Mesothelial cell of epicardium (in vitro differentiated cells): ENCODE measurements at places on chromosomes 6 and 20.

DNA sequence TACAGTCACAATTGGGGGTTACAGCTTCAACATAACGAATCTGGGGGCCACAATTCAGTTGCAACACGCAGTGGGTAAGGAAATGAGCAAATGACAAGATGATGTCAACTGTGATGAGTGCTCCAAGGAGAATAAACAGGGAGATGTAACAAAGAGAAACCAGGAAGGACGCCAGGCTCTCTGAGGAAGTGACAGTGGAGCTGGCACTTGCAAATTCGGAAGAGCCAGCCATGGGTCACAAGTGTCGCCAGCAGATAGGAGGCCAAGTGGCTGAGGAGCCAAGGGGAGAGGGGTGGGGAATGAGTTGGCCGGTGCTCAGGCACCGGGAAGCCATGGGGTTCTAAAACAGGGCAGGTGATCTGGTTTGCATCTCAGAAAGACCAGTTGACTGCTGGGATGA is 136.4 kb downstream of the EYA2 start:
- DNase-seq = no peak

- DNase-seq = no peak
Measured at GRCh38 chr6:159304641-159305040, 135.4 kb downstream of the FNDC1 start.

GRCh38 chr6:75393806-75394205 is 99.8 kb downstream of the FILIP1 start:
- DNase-seq = no peak

- DNase-seq = no peak
Measured at GRCh38 chr6:168196385-168196860, 117.4 kb upstream of the FRMD1 start.

GRCh38 chr6:166573511-166574216 is 12.8 kb downstream of the RAMACL start:
- no peak for DNase-seq

DNA sequence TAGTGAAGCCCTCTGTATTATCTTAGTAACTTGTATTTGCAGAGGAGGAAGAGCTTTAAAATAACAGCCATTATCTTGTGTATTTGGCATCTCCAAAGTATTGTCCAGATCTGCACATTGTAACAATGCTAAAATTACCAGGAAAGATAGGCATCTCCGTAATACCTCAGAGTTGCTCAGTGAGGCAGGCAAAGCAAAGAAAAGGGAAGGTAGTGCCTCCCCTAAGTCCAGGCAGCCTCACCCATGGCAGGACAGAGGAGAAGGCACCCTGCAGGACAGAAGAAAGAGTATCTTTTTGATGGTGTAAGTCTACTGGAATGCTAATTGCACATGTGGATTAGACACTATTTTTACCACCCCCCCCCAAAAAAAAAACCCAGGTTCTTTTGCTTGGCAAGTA is 13.6 kb upstream of the SSTR4 start:
- no peak for DNase-seq

GRCh38 chr6:93447874-93448273 is 28.5 kb upstream of the EPHA7 start:
- no peak for DNase-seq

DNA sequence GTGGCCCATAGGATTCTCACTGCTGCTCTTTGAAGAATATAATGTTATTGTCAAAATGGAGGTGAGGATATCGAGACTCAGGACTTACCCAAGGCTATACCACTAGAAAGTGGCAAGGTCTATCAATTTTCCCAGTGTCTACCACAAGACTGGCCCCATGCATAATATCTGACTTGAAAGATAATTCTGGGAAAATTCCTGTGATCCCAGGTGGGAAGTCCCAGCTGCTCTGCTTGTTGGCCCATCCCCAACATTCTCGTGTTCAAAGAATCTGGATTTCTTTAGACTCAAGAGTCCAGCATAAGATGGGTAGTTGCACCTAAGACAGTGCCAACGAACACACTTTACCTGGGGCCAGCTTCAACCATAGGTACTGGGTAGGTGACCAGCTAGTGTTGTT is 120.7 kb upstream of the DTNBP1 start:
- no peak for DNase-seq

DNA sequence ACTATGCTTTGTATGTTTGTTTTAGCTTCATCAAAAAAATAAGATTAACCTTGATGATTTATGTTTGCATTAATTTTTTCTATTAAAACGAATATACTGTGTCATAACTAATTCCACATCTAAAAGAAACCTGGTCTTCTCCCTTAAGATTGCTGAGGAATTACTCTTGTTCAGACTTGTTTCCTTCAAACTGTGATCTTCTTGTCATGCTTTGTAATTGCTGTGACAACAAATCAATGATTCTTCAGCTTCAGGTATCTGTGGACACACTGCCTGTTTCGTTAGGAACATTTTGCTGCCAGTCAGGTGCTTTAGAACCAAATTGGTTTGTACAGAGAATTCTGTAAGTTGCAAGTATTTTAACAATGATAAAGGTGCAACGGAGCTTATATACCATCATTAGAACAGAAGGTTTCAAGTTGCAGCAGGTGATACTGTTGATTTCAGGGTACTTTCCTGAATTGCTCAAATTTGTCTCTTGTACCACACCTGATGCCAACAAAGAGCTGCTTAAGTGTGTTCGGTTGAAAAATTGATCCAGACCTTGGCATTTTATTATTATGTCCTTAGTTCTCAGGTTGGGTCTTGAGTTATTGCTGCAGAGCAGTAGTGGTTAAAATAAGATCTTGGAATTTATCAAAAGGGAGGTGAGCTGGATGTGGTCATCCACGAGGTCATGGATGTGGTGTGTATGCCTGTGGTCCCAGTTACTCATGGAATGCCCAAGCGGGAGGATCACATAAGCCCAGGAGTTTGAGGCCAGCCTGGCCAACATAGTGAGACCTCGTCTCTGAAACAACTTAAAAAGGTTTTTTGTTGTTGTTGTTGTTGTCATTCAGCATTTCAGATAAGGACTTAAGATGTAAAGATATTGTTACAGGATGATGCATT is 19.5 kb downstream of the SYTL3 start:
- no peak for DNase-seq

GRCh38 chr6:1024587-1024986 is 287.3 kb upstream of the FOXQ1 start:
- DNase-seq = no peak
